ENCODE measurements at places on chromosomes 11 and 22. TPM values are rescaled to one million over a fixed set of nuclear protein-coding genes. Genes with fewer than 3 reads are reported as not detected.

Gene SCGB1D2
- polyA plus RNA-seq, result not detected

Gene MCM5
- polyA plus RNA-seq, result 34.6 TPM

DNA sequence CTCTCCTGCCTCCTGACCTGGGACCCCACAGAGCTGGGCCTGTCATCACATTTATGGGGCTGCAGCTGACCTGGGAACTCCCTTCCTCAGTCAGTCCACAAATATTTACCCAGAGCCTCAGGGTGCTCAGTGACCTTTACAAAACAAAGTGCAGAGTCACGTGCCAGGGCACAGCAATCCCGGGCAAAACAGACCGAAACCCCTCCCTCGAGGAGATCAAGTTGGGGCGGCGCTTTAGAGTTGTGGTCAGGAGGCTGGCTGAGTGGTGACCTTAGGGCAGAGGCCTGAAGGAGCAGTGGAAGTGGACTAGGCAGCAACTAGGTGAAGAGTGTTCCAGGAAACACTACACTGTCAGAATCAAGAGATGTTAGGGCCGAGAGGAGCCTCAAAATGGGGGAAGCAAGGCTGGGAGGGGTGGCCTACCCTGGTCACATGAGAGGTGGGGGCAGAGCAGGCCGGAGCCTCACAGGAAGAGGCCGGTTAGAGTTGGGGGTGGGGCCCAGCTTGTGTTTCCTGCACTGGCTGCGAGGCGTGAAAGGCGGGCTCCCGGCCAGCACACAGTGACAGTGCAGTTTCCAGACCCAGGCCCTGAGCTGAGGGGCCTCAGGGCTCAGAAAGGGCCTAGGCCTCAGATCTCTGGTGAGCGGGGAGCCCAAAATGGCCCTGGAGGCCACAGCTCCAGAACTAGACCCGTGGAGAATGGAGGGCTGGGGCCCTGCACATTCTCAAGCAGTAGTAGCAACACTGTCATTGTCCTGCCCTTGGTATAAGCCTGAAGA lies 3.7 kb upstream of the NEAT1 start:
- DNase-seq, result peak; percentile 92

Gene NEU3
- polyA plus RNA-seq, result 7.5 TPM

DNA sequence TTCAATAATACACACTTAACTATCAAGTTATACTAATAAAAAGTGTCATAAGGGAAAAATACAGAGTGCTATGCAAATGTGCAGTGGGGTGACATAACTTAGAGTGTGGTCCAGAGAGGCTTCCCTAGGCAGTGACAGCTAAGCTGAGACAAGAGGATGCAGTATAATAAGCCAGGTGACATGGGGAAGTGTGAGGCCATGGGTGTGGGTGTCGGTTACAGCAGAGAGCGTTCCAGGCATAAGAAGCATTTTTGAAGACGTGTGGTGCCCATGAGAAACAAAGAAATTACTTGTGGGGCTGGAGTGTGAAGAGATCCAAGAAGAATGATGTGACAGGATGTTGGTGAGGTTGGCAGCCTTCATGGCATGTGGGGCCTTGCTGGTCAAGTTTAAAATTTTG lies 78.1 kb upstream of the PICALM start:
- no peak for DNase-seq

Gene ROBO4
- polyA plus RNA-seq, result 0.26 TPM

GRCh38 chr22:28917747-28918549 lies 34.6 kb downstream of the ZNRF3 start:
- DNase-seq, result no peak

Gene SYT13
- not detected for polyA plus RNA-seq

DNA sequence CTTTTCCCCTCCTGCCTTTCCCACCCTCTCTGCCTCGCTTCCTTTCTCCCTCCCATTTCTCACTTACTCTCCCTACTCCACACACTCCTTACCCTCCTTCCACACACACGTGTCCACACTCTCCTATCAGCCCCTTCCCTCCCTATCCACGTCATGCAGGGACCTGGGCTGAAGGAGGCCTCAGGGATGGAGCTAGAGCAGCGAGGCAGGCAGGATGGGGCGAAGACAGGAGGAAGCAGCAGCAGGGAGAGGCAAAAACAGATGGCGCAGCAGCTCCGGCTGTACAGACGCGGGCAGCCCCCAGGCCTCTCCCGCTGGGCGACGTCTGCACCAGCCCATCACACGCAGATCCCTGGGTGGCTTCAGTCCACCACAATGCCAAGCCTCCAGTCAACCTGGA lies 97.9 kb downstream of the SPATA19 start:
- DNase-seq, result no peak

GRCh38 chr22:37896181-37896592 lies 9.9 kb upstream of the MICALL1 start:
- no peak for DNase-seq

Gene RAB39A
- not detected for polyA plus RNA-seq

Gene FDXACB1
- 0.81 TPM for polyA plus RNA-seq

Gene OR5P2
- polyA plus RNA-seq, result 0.40 TPM

Gene TRIM48
- polyA plus RNA-seq, result not detected

DNA sequence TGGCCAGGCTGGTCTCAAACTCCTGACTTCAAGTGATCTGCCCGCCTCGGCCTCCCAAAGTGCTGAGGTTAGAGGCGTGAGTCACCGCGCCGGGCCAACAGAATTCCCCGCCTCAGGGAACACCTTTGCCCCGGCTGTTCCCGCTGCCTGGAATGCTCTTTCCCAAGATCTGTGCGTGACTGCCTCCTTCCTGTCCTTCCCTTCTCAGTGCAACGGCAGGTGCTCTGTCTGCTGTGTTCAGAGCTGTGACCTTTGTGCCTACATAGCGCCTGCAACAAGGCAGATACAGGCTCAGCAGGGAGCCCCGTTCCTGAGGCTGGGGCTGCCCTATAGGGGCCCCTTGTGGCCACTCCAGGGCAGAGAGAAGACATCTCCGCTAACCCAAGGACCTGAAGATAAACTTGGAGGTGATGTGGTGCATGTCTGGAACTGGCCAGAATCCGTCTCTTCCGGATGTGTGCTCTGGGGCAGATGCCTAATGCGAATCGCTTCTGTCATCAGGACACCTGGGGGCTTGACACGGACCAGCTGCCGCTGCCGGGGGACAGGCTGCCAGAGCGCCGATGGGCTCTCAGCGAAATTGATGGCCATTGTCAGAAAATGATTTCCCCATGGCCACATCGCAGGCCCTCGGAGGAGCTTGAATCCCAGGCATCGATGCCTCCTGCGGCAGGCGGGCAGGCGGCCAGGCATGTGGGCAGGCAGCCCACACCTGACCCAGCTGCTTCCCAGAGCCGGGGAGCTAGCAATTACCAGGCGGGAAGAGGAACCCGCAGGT lies 43.5 kb upstream of the TCF20 start:
- no peak for DNase-seq

Gene NXPE2
- 0.06 TPM for polyA plus RNA-seq

Gene ALX4
- 2.2 TPM for polyA plus RNA-seq

DNA sequence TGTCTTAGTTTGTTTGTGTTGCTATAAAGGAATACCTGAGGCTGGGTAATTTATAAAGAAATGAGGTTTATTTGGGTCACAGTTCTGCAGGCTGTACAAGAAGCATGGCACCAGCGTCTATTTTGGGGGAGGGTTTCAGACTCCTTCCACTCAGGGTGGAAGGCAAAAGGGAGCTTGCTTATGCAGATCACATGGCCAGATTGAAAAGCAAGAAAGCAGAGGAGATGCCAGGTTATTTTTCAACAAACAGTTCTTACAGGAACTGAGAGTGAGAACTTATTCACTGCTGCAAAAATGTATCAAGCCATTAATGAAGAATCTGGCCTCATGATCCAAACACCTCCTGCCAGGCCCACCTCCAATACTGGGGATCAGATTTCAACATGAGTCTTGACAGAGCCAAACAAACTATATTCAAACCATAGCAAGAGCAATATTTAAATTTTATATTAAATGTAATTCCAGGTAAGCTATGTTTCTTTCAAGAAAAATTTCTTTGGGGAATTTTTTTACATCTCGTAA lies 66.9 kb downstream of the NXPE2 start:
- no peak for DNase-seq

DNA sequence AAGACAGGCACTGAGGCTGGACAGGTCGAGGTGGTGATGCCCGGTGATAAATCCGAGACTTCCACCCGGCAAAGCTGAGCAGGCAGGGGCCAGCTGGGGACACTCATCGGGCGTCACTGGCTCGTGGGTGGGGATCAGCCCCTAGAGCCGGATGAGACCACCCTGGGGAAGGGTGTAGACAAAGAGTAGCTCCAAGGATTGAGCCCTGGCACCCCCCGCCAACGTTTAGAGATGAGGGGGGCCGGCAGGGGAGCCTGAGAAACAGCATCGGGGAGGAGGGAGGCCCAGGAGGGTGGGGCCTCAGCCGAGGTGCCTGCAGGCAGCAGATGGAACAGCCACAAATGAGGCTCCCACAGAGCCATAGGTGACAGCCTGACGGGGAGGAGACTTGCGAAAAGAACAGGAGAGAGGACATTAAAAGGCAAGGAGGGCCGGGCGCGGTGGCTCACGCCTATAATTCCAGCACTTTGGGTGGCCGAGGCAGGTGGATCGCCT lies 27.4 kb upstream of the CBX7 start:
- no peak for DNase-seq

GRCh38 chr11:107359701-107360100 lies 97.9 kb downstream of the CWF19L2 start:
- no peak for DNase-seq

Gene OR51B2
- polyA plus RNA-seq, result not detected

Gene APOL5
- polyA plus RNA-seq, result not detected

Gene TYR
- not detected for polyA plus RNA-seq

DNA sequence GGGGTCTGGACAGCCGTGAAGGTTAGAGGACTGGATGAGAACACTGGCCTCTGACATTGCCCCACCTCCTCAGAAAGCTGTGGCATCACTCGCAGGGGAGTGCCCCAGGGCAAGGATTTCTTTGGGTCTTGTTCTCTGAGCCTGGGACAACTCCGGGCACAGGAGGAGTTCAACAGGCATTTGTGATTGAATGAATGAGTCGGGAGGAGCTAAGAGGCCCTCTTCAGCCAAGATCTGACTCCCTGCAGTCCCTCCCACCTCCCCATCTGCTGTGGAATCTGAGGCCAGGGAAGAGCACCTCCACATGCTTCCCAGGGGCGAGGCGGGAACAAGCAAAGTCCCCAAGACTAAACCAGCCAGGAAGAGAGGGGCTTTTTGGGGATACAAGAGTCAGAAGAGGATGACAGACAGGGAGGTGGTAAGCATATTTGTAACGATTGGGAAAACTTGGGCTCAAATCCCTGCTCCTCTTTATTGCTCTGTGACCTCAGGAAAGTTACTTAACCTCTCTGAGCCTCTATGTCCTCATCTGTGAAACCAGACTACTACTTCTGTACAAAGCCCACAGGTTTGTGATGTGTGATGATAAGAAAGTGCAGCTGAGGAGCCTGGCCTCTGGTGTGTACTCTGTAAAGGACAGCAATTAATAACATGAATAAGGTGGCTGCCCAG lies 6.4 kb downstream of the TP53I11 start:
- no peak for DNase-seq

- no peak for DNase-seq
These were observed 19.0 kb downstream of the NCF4 start for GRCh38 chr22:36879775-36880174.

GRCh38 chr22:32416556-32417085 lies 4.6 kb upstream of the RTCB start:
- no peak for DNase-seq

GRCh38 chr11:69447786-69448185 lies 33.7 kb upstream of the LINC01488 start:
- DNase-seq, result no peak

Gene OR6X1
- not detected for polyA plus RNA-seq

GRCh38 chr11:114354076-114354475 lies 46.2 kb downstream of the C11orf71 start:
- peak; percentile 32 for DNase-seq

DNA sequence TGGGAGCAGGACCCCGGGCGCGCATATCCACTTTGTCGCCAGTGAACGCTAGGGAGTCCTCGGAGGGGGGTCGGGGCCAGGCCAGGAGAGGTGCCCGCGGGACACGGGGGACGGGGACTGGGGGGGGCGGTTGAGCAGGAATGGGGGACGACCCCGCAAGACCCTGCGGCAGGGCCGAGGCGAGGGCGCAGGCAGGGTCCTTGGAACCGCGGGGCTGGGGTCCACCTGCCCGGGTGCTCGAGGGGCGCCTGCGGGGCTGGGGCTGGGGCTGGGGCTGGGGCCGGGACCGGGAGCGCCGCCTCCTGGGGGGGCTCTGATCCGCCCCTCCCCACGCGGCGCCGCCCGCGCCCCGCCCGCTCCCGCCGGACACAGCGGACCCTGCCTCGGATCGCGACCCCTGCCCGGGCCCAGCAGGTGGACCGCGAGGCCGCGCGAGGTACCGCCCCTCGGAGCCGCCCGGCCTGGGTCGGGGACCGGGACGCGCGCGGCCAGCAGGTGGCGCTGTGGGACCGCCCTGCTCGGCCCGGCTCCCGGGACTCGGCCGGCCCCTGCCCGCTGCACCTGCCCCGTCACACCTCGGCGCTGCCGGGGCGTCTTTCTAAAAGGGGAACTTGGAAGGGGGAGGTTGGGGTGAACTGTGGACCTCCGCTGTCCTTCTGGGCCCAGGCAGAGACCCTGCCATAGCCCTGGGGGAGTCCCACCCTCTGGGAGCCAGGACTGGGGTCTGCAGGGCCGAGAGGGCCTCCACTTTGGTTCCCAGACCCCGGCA lies 11.0 kb downstream of the CRELD2 start:
- DNase-seq, result no peak

DNA sequence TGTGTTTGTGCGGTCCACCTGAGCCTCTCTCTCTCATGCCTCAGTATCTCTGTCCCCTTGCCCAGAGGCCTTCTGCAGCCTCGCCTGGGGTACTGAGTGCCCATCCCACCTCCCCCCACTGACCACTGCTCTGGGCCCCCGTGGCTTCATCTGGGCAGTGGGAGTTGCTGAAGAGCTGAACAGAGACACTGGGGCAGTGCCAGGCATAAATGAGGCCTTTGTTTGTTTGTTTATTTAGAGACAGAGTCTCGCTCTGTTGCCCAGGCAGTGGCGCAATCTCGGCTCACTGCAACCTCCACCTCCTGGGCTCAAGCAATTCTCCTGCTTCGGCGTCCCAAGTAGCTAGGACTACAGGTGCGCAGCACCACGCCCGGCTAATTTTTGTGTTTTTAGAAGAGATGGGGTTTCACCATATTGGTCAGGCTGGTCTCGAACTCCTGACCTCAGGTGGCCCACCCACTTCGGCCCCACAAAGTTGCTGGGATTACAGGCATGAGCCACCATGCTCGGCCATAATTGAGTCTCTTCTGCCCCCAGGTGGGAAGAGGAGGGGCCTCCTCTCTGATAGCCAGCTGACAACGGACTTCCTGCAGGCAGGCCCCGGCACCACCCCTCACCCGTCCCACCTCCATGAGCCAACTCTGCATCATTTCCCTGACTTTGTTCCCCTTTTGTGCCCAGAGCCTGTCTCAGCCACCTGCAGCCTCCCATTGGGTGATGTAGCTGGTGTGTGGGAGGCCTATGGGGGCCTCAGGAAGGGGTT lies 9.3 kb downstream of the CRYBB3 start:
- no peak for DNase-seq

GRCh38 chr11:95483339-95483738 lies 252.3 kb upstream of the SESN3 start:
- no peak for DNase-seq

- peak; percentile 92 for DNase-seq
These were observed 56.9 kb upstream of the PRSS23 start for GRCh38 chr11:86743223-86744118.

Measured in BJ (cell line).